ENCODE measurements at places on chromosomes 5 and 9. TPM values are rescaled to one million over a fixed set of nuclear protein-coding genes. Genes with fewer than 3 reads are reported as not detected.

FBXL17 gene
- 17.4 TPM for total RNA-seq

DNA sequence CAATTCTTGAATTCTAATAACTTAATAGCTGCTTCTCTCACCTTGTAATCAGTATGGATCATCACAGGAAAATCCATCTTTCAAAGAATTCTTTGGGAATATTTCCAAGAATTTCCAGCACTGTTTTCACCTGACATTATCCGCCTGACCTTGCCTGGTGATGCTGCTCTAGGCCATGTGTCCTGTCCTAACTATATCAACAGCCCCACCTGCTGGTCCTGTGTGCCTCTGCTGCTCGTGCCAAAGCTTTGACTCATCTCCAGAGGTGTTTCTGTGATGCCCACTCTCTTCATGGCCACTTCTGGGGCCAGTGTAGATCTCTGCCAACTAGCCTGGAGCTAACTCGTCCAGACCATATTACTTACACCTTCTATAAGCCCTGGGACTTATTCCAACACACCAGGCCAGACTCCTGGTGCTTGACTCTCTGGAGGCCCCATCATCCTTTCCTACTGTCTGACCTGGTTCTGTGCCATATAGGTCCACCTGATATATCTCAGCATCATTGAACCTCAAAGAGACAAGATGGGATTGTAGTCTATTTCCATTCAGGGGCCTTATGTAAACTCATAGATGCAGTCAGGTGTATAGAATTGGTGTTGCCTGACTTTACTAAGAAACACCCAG, 67.5 kb upstream of the CKMT2 start:
- no peak overlapping the region for H3K4me3 ChIP-seq
- H3K27me3 ChIP-seq = no peaks in the 10 kb centered on the region
- no peaks in the 10 kb centered on the region for H3K36me3 ChIP-seq
- H3K4me1 ChIP-seq = peaks cover 20% of the 10 kb centered on the region

FRRS1L gene
- not detected for total RNA-seq

FOXD4L4 gene
- 0.28 TPM for total RNA-seq

GRCh38 chr9:132192728-132193127, 30.9 kb downstream of the NTNG2 start:
- no peaks in the 10 kb centered on the region for H3K36me3 ChIP-seq
- DNase-seq = no peak
- peaks cover 3% of the 10 kb centered on the region for H3K27me3 ChIP-seq

GRCh38 chr5:90174236-90174635, 235.3 kb downstream of the CETN3 start:
- H3K4me1 ChIP-seq = no peaks in the 10 kb centered on the region
- H3K4me3 ChIP-seq = no peak overlapping the region
- H3K36me3 ChIP-seq = no peaks in the 10 kb centered on the region
- no peak overlapping the region for H3K27ac ChIP-seq
- DNase-seq = no peak
- H3K27me3 ChIP-seq = no peaks in the 10 kb centered on the region

DNA sequence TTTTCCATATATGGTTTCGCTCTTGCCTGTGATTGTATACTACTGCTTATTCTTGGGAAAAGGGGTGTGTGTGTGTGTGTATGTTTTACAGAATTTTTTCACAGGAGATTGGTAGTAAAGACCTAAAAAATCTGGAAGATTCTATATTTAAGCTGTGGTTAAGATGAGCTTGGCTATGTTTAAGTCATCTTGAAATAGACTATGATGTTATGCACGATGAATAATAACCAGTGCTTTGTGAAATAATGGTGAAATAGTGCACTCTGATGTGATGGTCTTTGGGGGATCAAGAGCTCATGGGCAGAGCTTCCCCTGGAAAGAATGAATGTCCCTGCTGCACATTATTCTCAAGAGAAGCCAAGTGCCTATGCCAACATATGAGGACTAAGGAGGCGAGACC, 301.0 kb downstream of the ACTL7B start:
- H3K27ac ChIP-seq = no peak overlapping the region
- DNase-seq = no peak
- no peaks in the 10 kb centered on the region for H3K27me3 ChIP-seq
- H3K36me3 ChIP-seq = no peaks in the 10 kb centered on the region
- no peak overlapping the region for H3K4me3 ChIP-seq

GRCh38 chr9:36041506-36041905, 4.8 kb downstream of the RECK start:
- DNase-seq = no peak
- H3K27me3 ChIP-seq = no peaks in the 10 kb centered on the region
- peak overlapping the region; percentile 47 for H3K27ac ChIP-seq
- peak overlapping the region; percentile 36 for H3K4me3 ChIP-seq
- H3K36me3 ChIP-seq = peaks cover 6% of the 10 kb centered on the region

- no peaks in the 10 kb centered on the region for H3K4me1 ChIP-seq
- no peaks in the 10 kb centered on the region for H3K36me3 ChIP-seq
- DNase-seq = no peak
- peaks cover 56% of the 10 kb centered on the region for H3K27me3 ChIP-seq
Observed at GRCh38 chr9:21428235-21428634, 12.0 kb upstream of the IFNA1 start.

GRCh38 chr9:93391898-93392297, 59.6 kb upstream of the FAM120A start:
- no peak overlapping the region for H3K27ac ChIP-seq
- no peaks in the 10 kb centered on the region for H3K36me3 ChIP-seq
- DNase-seq = no peak
- peaks cover 19% of the 10 kb centered on the region for H3K27me3 ChIP-seq
- H3K4me3 ChIP-seq = no peak overlapping the region

DNA sequence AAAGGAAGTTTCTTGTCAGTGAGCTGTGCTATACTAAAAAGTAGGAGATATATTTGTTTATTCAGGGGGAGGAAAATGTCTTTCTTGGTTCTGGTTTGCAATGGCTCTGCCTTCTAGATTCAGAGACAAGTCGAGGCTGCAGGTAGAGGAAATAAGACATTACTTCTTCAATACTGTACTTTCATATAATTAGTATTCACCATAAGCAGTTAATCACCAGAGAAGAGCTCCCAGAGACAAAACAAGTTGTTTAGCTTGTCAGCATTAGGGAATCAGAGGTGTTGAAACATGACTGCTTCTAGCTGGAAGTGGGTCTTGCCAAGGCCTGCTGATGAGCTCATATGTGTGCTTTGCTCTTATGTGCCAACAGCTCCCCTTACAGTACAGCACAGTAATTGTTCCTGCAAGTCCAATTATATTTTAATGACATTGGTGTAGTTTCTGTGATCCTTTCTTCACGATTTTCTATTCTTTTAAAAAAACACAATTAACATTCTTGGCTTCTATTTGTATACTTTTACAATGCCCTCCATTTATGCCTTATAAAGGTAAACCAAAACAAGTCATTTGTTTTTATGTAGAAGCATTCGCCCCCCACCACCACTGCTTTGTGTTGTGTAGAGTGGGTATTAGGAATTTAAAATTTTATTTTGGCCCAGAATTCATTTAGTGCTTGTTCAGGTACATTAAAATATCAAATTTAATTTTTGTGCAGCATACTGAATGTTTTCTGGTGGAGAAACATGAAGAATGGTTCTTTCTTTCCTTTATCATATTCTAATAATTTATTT, 112.2 kb downstream of the RPS23 start:
- no peak overlapping the region for H3K27ac ChIP-seq
- peaks cover 4% of the 10 kb centered on the region for H3K4me1 ChIP-seq
- no peaks in the 10 kb centered on the region for H3K27me3 ChIP-seq
- no peaks in the 10 kb centered on the region for H3K36me3 ChIP-seq
- DNase-seq = no peak

Data from activated naive CD8-positive, alpha-beta T cell treated with anti-CD3 and anti-CD28 coated beads, Interleukin-2, amount 10 ng/mL, durations not matched to agents 7 days and 5 days (primary cell).